Pancreas (tissue), 10 donors: ENCODE measurements at places on chromosomes 3 and 15. TPM values are rescaled to one million over a fixed set of nuclear protein-coding genes. Genes with fewer than 3 reads are reported as not detected.
A peak's percentile ranks its signal among the peaks of the same experiment; 100 is the strongest.

The MOBP gene
- polyA plus RNA-seq, result not detected

The RASGRF1 gene
- polyA plus RNA-seq, result 8.4 TPM

The NRROS gene
- 0.61 TPM for polyA plus RNA-seq

The INSYN1 gene
- 6.0 TPM for polyA plus RNA-seq

The PEX5L gene
- polyA plus RNA-seq, result 1.1 TPM

DNA sequence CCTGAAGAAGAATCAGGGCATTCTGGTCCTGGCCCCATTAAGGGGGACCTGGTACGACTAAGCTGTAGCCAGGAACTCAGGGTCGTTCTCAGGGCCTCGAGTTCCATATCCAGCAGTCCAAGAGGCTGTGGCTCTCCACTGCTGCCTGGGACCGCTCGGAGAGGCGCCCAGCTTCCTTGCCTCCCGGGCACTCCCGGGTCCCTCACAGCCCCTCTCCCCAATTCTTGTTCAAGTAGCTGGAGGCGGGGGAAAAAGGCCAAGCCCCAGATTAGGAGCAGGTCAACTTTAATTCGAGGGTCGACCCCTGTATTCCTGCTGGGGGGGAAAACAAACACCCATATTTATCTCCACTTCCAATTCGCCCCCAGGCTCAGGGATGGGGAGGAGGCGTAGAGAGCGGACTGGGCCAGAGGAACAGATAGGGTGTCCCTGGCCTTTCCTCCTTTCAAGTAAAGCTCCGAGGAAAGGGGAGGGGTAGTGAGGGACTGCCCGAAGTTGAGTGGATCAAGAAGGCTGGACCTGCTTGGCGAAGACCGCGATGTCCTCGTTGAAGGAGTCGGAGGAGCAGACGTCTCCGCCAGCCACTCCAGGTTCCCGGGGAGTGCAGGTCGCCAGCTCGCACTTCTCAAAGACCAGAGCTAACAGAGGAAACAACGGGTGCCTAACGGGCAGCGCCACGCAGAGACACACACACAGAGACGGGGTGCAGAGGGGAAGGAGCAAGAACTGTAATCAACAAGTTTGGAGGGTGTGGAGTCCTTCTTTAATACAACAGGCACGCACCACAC is 4.4 kb downstream of the MEIS2 start:
- DNase-seq, result no peak
- H3K36me3 ChIP-seq, result no peaks in the 10 kb centered on the region
- peak overlapping the region; percentile 96 for H3K27ac ChIP-seq
- H3K4me1 ChIP-seq, result no peaks in the 10 kb centered on the region
- H3K27me3 ChIP-seq, result no peaks in the 10 kb centered on the region

- H3K27ac ChIP-seq, result no peak overlapping the region
- no peaks in the 10 kb centered on the region for H3K36me3 ChIP-seq
- DNase-seq, result peak; percentile 58
- no peaks in the 10 kb centered on the region for H3K27me3 ChIP-seq
- H3K4me3 ChIP-seq, result no peak overlapping the region
- H3K4me1 ChIP-seq, result no peaks in the 10 kb centered on the region
Observed at GRCh38 chr3:54146506-54147239, 24.3 kb downstream of the CACNA2D3 start.

DNA sequence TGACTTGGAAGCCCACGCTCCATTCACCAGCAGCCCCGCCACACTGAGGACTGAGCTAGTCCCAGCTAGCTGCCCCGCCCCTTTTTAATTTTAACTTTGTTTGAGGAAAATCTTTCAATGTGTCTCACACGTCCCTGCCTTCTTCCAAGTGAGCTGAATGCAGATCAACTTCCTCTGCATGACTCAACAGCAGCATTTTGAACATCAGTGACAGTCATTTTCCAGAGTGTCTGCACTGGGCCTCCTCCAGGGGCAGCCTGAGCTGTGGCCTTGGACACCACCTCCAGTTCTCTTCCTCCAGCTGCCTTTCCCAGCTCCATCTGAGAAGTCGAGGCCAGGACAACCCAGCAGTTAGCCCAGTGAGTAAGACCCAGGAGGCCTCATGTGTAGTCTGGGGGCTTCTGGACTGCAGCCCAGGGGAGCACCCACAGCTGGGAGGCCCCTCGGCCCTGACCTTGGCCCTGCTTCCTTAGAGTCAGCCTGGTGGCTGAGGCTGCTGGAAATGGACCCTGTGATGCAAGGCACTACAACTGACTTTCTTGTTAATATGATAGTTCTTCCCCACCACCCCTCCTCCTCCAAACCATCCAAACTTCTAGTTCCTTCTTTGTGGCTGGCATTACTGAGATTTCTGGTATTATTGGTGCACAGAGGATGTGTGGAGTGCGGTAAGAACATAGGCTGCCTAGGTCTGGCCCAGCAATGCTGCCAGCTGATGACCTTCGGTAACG is 21.4 kb upstream of the ESYT3 start:
- H3K4me3 ChIP-seq, result no peak overlapping the region
- DNase-seq, result no peak
- no peaks in the 10 kb centered on the region for H3K27me3 ChIP-seq
- no peaks in the 10 kb centered on the region for H3K36me3 ChIP-seq
- H3K4me1 ChIP-seq, result no peaks in the 10 kb centered on the region

DNA sequence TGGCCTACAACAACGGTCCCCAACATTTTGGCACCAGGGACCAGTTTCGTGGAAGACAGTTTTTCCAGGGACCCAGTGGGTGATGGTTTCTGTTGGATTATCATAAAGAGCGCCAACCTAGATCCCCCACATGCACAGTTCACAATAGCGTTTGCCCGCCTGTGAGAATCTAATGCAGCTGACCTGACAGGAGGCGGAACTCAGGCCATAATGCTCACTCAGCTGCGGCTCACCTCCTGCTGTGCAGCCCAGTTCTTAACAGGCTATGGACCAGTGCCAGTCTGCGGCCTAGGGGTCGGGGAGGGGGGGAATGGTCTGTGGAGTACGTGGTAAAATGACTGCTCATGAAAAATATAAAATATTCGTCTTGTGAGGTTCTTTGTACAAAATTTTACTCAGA is 518.5 kb upstream of the CADM2 start:
- DNase-seq, result no peak
- no peaks in the 10 kb centered on the region for H3K36me3 ChIP-seq
- H3K27ac ChIP-seq, result no peak overlapping the region
- no peak overlapping the region for H3K4me3 ChIP-seq
- H3K4me1 ChIP-seq, result no peaks in the 10 kb centered on the region

- H3K27me3 ChIP-seq, result no peaks in the 10 kb centered on the region
- DNase-seq, result no peak
- no peak overlapping the region for H3K27ac ChIP-seq
- no peak overlapping the region for H3K4me3 ChIP-seq
Observed at GRCh38 chr15:88874275-88874674, 21.1 kb downstream of the HAPLN3 start.

- H3K4me1 ChIP-seq, result no peaks in the 10 kb centered on the region
- DNase-seq, result no peak
- no peaks in the 10 kb centered on the region for H3K36me3 ChIP-seq
- H3K27me3 ChIP-seq, result no peaks in the 10 kb centered on the region
- H3K4me3 ChIP-seq, result no peak overlapping the region
Observed at GRCh38 chr15:70632491-70633102, 130.8 kb downstream of the UACA start.

DNA sequence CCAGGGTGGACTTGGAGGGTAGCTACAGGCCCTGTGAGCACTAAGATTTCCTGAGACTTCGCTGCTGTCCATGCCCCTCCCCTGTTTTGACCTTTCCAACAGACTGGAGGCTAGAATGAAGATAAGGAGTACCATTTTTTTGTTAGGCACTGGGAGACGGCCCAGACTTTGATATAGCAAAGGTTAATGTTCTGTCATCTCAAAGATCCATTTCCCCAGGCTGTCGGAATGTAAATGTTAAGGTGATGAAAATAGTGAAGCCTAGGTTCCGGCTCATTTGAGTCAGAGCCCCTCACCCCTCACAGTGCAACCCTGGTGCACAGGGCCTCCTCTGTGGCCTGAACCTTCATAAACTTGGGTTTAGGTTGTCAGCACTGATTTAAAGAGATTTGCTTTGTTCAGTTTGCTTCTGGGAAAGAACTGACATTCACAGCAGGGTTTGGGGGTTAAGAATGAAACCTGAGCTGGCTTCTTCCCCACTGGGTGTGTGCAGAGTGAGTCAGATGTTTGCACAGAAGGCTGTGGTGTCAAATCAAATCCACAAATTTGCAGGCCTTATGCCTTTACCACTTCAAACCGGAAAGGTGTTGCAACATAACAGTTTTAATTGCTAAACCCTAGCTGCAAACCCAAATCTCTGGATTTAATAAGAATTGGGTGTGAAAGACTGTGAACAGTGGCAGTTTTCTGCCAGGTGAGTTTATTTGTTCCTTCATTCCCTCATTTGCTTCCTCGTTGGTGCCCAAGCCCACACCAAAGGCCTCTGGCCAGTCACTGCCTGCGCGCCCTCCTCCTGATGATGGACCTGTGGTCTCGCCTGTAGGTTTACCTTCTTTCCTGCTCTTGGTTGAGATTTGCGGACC is 20.6 kb upstream of the KCTD6 start:
- DNase-seq, result peak; percentile 56
- H3K4me3 ChIP-seq, result no peak overlapping the region
- H3K27ac ChIP-seq, result peak overlapping the region; percentile 33
- H3K36me3 ChIP-seq, result no peaks in the 10 kb centered on the region

DNA sequence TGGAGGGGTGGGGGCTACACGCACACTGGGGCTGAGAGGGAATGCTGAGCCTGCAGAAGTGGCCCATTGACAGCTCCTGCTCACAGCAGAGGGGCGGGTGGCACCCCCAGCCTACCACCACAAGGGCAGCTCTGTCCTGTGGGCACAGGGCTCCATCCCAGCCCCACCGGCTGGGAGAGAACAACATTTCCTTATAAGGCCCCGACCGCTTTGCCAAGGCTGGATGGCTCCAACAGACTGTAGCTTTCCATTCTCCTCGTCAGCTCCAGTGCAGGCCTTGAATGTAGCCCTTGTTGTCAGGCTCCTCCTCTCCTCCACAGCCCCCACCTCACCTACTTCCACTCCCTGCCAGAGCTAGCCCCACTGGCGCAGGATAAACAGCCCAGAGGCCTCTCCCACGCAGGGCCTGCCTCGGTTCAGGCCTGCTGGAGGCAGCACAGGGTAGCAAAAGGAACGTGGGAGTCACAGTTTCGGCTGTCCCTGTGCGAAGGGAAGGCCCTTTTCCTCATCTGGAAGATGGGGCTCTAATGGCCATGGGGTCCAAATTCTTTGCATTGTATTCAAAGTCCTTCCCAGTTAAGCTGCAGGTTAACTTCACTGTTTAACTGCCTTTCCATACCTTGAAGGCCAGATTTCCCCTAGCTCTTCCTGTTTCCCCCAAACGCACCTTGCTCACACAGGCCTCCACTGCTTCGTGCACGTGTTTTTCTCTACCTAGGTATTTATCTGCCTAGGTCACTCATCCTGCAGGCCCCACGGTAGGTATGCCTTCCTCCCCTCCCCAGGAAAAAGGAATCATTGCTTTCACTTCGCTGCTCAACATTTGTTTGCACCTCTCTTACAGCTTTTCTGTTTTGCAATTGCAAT is 101.6 kb upstream of the LPP start:
- H3K4me3 ChIP-seq, result no peak overlapping the region
- no peak overlapping the region for H3K27ac ChIP-seq
- H3K36me3 ChIP-seq, result no peaks in the 10 kb centered on the region
- no peaks in the 10 kb centered on the region for H3K4me1 ChIP-seq

GRCh38 chr3:194377708-194378107 is 8.2 kb upstream of the LRRC15 start:
- no peaks in the 10 kb centered on the region for H3K4me1 ChIP-seq
- no peak overlapping the region for H3K4me3 ChIP-seq
- H3K36me3 ChIP-seq, result no peaks in the 10 kb centered on the region
- H3K27me3 ChIP-seq, result no peaks in the 10 kb centered on the region

- H3K4me1 ChIP-seq, result peaks cover 17% of the 10 kb centered on the region
- no peak for DNase-seq
- H3K36me3 ChIP-seq, result no peaks in the 10 kb centered on the region
- H3K27me3 ChIP-seq, result no peaks in the 10 kb centered on the region
- H3K27ac ChIP-seq, result no peak overlapping the region
Observed at GRCh38 chr15:72516777-72517176, 42.6 kb downstream of the ARIH1 start.

- DNase-seq, result no peak
- no peak overlapping the region for H3K4me3 ChIP-seq
- no peak overlapping the region for H3K27ac ChIP-seq
Observed at GRCh38 chr3:41519746-41520145, 320.4 kb downstream of the CTNNB1 start.

- no peak overlapping the region for H3K4me3 ChIP-seq
- H3K27me3 ChIP-seq, result no peaks in the 10 kb centered on the region
- no peaks in the 10 kb centered on the region for H3K36me3 ChIP-seq
- no peak overlapping the region for H3K27ac ChIP-seq
- no peak for DNase-seq
- H3K4me1 ChIP-seq, result no peaks in the 10 kb centered on the region
Observed at GRCh38 chr3:159859424-159859823, 129.2 kb upstream of the IL12A start.
